Left ventricle myocardium superior (tissue), 1 donor: ENCODE measurements at places on chromosomes 11 and 22.
A peak's percentile ranks its signal among the peaks of the same experiment; 100 is the strongest.

- no peak for DNase-seq
Observed at GRCh38 chr11:105588001-105588400, 21.9 kb upstream of the GRIA4 start.

GRCh38 chr11:60868682-60869450, 1.5 kb downstream of the ZP1 start:
- no peak for DNase-seq

GRCh38 chr11:119782739-119783072, 53.7 kb upstream of the NECTIN1 start:
- no peak for DNase-seq

DNA sequence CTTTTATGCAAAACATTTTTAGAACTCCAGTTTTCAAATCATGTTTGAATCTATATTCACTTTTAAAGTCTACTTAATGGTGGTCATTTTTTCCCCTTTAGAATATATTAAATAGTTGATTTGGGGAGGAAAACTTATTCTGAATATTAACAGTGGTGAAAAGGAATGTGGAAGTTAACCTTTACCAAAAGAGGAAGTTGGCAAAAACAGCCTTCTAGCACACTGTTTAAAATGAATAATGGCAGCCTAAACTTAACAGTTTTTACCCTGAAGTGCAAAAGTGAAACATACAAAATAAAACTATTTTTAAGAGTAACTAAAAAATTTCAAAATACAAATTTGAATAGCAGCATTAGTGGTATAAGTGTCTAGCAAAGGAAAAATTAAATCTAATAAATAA, 86.4 kb downstream of the GRK3 start:
- no peak for DNase-seq

DNA sequence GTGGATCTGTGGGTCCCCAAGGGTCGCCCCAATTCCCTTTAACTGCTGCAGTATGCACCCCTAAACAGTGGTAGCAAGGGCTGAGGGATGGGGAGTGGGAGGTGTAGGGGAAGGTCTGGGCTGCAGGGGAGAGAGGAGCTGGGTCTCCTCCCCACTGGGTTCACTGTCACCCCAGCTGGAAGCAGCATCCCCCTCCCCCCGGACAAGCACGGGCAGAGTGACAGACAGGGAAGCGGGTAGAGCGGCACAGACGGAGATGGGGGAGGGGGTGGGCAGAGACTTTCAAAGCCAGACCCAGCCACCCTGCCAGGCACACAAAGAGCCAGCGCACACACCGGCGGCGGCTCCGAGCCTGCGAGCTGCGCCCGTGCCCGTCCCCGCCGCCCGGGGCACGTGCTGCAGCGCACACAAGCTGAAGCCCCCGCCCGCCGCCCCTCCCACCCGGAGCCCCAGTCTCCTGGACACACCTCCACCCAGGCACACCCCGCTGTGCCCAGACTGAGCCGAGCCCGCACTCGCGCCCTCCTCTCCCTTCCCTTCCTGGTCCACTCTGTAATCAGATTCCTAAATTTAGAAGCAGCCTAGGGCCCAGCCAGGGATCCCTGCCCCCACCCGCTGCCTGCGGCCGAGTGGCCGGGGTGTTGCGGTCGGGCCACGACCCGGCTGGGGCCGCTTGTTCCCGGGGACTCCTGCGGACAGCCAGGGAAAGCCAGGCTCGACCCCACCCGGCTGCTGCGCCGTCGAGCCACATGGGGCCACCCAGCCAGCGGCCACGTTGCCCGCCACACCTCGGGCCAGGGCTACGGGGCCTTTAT, 935 bp upstream of the RCOR2 start:
- peak; percentile 90 for DNase-seq

- DNase-seq: no peak
Observed at GRCh38 chr11:44788536-44789261, 61.9 kb downstream of the TSPAN18 start.

- no peak for DNase-seq
Observed at GRCh38 chr11:42473106-42473505, 838.7 kb upstream of the API5 start.
